Activated T-helper 2 cell treated with anti-CD3 and anti-CD28 coated beads, Interferon-gamma antibody, Interleukin-2, Interleukin-4, amounts not matched to agents 10 μg/mL and 5 μg/mL and 100 μg/mL, durations not matched to agents 14 hours and 24 hours and 36 hours (primary cell): ENCODE measurements at places on chromosomes 7 and 10.

- H3K4me3 ChIP-seq: no peak overlapping the region
- H3K27ac ChIP-seq: no peak overlapping the region
- H3K36me3 ChIP-seq: peaks cover 76% of the 10 kb centered on the region
- no peak for DNase-seq
- H3K4me1 ChIP-seq: peaks cover 30% of the 10 kb centered on the region
Observed at GRCh38 chr7:129010075-129010474, 44.8 kb downstream of the TNPO3 start.

DNA sequence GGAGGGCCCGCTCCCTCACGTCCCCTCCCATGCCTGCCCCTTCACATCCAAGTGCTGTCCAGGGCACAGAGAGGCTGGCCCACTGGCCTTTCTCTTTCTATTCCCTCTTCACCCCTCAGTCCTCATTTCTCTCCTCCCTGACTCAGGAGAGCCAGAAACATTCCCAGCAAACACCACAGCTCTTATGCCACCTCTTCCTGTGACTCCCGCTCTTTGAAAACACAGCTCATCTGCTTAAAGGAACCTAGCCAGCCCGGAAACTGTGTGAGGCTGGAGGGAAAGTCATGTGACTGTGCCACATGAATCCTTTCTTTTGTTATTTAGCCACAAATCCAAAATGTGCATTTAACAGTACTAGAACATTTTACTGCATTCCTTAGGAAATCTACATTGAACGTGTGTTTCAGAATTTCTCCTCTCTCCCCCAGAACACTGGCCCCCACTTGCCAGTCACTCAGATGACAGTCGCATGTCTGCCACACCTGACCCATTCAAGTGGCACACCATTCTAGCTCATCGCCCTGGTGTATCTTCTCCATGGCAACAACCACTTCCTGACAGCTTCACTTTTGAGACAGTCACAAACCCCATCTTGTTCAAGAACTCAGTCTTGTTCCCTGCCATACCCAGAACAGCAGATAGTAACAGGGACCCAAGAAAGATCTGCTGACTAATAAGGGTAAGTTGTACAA, 42.8 kb downstream of the GRB10 start:
- peak overlapping the region; percentile 54 for H3K4me3 ChIP-seq
- H3K27ac ChIP-seq: peak overlapping the region; percentile 73
- H3K27me3 ChIP-seq: no peaks in the 10 kb centered on the region
- H3K4me1 ChIP-seq: peaks cover 20% of the 10 kb centered on the region
- H3K36me3 ChIP-seq: no peaks in the 10 kb centered on the region
- DNase-seq: peak; percentile 65

GRCh38 chr7:98352621-98353020, 48.3 kb downstream of the BAIAP2L1 start:
- H3K27me3 ChIP-seq: no peaks in the 10 kb centered on the region
- no peaks in the 10 kb centered on the region for H3K36me3 ChIP-seq
- no peak overlapping the region for H3K4me3 ChIP-seq
- DNase-seq: no peak

DNA sequence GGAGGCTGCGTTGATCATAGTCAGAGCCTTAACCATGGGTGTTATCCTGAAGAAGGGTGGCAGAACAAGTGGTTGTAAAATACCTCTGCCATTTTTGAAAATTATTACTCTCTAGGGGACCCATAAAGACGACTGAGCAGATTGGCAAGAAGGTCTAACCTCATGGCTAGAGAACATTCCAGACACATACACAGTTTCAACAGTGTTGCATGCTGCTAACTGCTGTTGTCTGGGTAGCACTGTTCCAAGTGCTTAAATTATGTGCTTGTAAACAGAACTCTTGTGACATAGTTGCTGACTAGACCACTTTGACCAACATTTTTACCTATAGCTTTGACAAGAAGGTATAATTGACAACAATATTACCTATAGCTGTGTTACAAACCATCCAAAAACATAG, 46.1 kb upstream of the FOXP2 start:
- H3K27me3 ChIP-seq: no peaks in the 10 kb centered on the region
- H3K4me1 ChIP-seq: no peaks in the 10 kb centered on the region
- no peak for DNase-seq
- H3K4me3 ChIP-seq: no peak overlapping the region
- H3K36me3 ChIP-seq: no peaks in the 10 kb centered on the region
- H3K27ac ChIP-seq: no peak overlapping the region

DNA sequence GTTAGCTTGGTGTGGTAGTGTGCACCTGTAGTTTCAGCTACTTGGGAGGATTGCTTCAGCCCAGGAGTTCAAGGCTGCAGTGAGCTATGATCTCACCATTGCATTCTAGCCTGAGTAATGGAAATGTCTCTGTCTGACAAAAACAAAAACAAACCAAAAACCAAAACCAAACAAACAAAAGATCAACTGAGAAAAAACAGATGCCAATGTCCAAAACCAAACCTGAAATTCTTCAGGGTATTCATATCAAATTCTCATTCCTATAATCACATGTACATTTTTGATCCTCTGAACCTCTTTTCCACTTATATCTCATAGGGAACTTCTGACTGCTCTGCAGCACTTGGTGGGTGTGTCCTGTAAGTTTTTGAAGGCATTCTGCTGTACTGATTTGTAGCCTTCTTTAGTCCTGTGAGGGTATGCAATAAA, 87.0 kb downstream of the CDK6 start:
- H3K4me3 ChIP-seq: no peak overlapping the region
- peaks cover 75% of the 10 kb centered on the region for H3K36me3 ChIP-seq
- H3K27me3 ChIP-seq: no peaks in the 10 kb centered on the region
- DNase-seq: no peak
- peaks cover 48% of the 10 kb centered on the region for H3K4me1 ChIP-seq
- H3K27ac ChIP-seq: peak overlapping the region; percentile 61

DNA sequence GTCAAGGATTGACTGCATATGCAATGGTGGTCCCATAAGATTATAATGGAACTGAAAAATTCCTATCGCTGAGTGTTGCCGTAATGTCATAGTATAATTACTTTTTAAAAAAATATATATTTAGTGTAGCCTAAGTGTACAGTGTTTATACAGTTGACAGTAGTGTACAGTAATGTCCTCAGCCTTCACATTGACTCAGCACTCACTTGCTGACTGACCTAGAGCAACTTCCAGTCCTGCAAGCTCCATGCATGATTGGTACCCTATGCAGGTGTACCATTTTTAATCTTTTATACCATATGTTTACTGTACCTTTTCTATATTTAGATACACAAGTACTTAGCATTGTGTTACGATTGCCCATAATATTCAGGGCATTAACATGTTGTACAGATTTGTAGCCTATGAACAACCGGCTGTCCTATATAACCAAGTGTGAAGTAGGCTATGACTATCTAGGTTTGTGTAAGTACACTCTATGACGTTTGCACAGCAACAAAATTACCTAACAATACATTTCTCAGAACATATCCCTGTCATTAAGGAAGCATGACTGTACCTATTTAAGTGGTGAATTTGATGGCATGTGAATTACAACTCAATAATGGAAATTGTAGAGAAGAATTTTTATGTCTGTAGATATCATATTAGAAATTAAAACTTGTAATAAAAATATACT, 40.9 kb downstream of the CCNY start:
- no peak overlapping the region for H3K27ac ChIP-seq
- peaks cover 45% of the 10 kb centered on the region for H3K4me1 ChIP-seq
- H3K27me3 ChIP-seq: no peaks in the 10 kb centered on the region
- H3K36me3 ChIP-seq: peaks cover 3% of the 10 kb centered on the region
- DNase-seq: no peak

- no peaks in the 10 kb centered on the region for H3K4me1 ChIP-seq
- H3K36me3 ChIP-seq: no peaks in the 10 kb centered on the region
- no peak overlapping the region for H3K27ac ChIP-seq
- DNase-seq: no peak
Observed at GRCh38 chr10:114284346-114285071, 45.5 kb downstream of the VWA2 start.

- H3K36me3 ChIP-seq: no peaks in the 10 kb centered on the region
- no peak for DNase-seq
- H3K4me1 ChIP-seq: no peaks in the 10 kb centered on the region
Observed at GRCh38 chr7:4097001-4097609, 585.0 kb upstream of the FOXK1 start.

DNA sequence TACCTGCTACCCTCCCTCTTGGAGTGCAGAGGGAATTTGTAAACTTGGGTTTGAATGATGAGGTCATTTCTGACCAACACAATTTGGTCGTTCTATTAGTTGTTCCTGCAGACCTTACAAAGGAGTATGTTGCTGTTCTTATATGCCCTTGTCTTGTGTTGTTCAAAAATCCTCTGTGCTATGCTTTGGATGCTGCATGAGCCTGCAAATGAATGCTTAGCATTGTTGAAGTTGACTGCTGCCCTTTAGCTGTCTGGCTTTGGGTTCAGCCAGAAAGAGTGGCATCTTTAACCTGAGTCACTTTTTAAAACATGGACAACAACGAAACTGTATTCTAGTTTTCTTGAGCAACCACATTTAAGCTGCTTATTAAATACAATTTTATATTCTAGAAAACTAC, 80.3 kb downstream of the SND1 start:
- no peaks in the 10 kb centered on the region for H3K27me3 ChIP-seq
- H3K36me3 ChIP-seq: peaks cover 67% of the 10 kb centered on the region
- H3K4me3 ChIP-seq: no peak overlapping the region
- no peak overlapping the region for H3K27ac ChIP-seq

DNA sequence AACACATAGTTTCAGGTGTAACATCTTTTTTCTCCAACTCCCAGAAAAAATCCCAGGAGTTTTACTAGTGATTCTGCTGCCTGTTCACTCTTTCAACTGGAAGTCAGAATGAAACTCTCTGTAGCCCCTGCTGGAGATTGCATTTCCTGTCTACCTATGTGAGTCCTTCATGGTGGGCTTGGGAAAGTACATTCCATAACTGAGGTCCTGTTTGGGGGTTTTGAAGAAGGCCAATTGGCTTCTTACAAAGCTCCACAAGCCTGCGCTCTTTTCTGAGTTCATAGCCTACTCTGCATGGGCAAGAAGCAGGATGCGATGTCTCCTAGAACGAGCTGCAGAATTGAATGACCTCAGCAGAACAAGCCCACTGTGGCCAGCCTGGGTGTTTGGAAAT, 86.7 kb downstream of the LYZL2 start:
- peaks cover 11% of the 10 kb centered on the region for H3K27me3 ChIP-seq
- no peak overlapping the region for H3K4me3 ChIP-seq
- H3K27ac ChIP-seq: no peak overlapping the region
- DNase-seq: no peak
- H3K36me3 ChIP-seq: no peaks in the 10 kb centered on the region

- H3K27ac ChIP-seq: no peak overlapping the region
- no peaks in the 10 kb centered on the region for H3K4me1 ChIP-seq
- no peaks in the 10 kb centered on the region for H3K27me3 ChIP-seq
Observed at GRCh38 chr7:67489881-67490280, 493.2 kb downstream of the TYW1 start.

- peaks cover 49% of the 10 kb centered on the region for H3K36me3 ChIP-seq
- H3K27ac ChIP-seq: peak overlapping the region; percentile 98
Observed at GRCh38 chr7:30594048-30594539, 584 bp upstream of the GARS1 start.

DNA sequence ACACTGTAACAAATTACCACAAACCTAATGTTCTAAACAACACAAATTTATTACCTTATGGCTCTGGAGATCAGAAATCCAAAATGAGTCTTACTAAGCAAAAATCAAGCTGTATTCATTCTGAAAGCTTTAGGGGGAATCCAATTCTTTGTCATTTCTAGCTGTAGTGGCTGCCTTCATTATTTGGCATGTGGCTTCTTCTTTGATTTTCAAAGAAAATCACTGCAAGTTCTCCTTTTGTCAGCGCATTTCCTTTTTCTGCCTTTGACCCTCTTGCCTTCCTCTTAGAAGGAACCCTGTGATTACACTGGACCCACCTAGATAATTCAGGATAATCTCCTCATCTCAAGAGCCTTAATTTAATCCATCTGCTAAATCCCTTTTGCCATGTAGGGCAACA, 36.9 kb downstream of the ZPBP start:
- no peak overlapping the region for H3K4me3 ChIP-seq
- H3K27ac ChIP-seq: no peak overlapping the region
- no peaks in the 10 kb centered on the region for H3K4me1 ChIP-seq
- no peaks in the 10 kb centered on the region for H3K36me3 ChIP-seq
- peaks cover 48% of the 10 kb centered on the region for H3K27me3 ChIP-seq

GRCh38 chr7:156402255-156402654, 238.3 kb upstream of the RNF32 start:
- no peaks in the 10 kb centered on the region for H3K4me1 ChIP-seq
- peaks cover 2% of the 10 kb centered on the region for H3K27me3 ChIP-seq
- H3K36me3 ChIP-seq: no peaks in the 10 kb centered on the region

DNA sequence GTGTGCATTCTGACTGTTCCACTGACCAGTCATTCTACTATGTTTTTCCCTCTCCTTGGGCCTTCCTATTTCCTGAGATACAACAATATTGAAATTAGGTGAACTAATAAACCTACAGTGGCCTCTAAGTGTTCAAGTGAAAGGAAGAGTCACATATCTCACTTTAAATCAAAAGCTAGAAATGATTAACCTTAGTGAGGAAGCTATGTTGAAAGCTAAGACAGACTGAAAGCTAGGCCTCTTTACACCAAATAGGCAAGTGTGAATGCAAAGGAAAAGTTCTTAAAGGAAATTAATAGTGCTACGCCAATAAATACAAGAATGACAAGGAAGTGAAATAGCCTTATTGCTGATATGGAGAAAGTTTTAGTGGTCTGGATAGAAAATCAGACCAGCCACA, 5.7 kb upstream of the DYNC1I1 start:
- no peak for DNase-seq
- H3K27ac ChIP-seq: no peak overlapping the region
- H3K27me3 ChIP-seq: peaks cover 9% of the 10 kb centered on the region
- no peaks in the 10 kb centered on the region for H3K4me1 ChIP-seq
- no peaks in the 10 kb centered on the region for H3K36me3 ChIP-seq
